Suppressor macrophage (primary cell): ENCODE measurements at places on chromosomes 7 and 10.

DNA sequence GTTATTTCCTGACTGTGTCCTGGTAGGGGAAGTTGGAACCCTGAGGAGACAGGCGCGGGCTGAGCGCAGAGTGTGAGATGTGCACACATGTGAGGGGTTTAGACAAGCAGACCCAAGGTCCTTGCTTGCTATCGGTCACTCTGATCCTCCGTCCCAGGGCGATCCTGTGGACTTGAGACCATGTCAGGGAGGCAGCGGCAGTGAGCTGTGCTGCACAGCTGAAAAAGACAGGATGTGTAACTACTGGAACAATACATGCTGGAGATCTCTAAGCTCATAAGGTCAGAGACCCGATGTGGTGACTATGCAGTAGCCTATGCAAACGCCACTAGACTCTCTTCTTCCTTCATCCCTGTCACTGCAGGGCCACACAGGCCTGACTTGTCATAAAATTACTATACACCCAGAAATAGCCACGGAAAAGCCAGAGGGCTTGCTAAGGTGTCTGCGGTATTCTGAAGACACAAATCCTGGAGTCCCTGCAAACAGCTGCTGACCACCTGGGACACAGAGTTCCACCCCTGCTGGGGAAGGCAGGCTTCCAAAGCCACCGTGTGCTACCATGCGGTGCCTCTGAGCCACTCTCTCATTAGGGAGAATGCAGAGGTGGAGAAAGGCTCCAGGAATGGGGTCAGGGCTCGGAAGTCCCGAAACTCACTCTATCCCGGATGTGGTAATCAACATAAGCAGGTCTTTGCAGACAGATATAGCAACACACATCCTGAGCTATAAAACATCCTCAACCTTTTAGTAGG is 91.1 kb upstream of the DDC start:
- peak; percentile 14 for DNase-seq

GRCh38 chr10:110354322-110354766 is 49.6 kb upstream of the SMNDC1 start:
- peak; percentile 68 for DNase-seq

GRCh38 chr10:133328358-133329343 is 8.0 kb downstream of the CALY start:
- no peak for DNase-seq

- DNase-seq: no peak
Observed at GRCh38 chr7:158439035-158439434, 148.6 kb downstream of the PTPRN2 start.

- no peak for DNase-seq
Observed at GRCh38 chr10:82736305-82736704, 861.3 kb downstream of the NRG3 start.
